NCI-H1105 (cell line): ENCODE measurements at places on chromosomes 2 and 18.

DNA sequence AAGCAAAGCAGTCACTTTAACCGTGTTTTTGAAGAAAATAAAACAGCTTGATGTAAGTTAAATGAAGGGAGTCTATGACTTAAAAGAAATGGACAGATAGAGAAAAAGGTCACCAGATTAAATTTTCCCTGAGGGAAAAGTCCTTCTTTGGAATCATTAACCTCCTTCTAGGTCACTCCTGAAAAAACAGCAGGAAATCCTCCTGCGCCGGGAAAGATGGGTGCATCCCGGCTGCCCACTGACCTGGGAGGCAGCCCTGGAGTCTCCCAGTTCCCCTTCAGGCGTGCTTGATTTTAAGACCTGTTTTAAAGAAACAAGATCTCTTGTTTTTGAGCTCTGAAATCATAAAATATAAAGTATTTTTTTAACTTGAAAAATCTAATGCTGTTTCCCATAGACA is 18.4 kb upstream of the ZNF521 start:
- DNase-seq: no peak

DNA sequence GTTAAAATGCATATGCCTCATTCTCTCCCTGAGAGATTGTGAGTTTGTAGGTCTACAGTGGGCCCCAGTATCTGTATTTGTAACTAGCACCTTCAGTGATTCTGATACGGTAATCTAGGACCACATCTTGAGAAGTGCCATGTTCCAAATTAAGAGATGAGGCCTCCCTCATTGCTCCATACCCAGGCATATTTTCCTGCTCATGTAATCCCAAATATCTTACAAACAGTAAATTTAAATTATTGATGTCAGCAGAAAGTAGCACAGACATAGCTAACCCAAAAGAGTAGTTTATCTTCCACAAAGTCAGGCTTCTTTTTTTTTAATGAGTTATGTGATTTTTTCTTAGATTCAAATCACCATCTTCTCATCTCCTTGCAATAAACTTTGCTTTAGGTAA is 263.8 kb downstream of the SETBP1 start:
- no peak for DNase-seq

DNA sequence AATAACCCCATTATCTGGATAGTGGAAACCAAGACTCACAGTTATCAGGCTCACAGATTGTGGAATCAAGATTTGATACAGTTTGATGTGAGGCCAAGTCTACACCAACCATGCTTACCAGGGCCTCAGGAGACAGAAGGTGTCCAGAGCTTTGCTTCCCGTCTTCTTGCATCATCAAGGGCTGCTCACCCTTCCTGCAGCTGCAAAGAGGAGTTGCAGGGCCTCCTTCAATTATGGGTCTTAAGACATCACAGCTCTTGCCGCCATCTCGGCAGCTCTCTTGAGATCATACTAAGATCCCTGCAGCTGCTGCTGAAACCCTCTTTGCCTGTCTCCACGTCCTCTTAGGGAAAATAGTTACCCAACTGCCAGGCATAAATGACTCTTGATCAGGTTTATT is 176.0 kb downstream of the MGAT5 start:
- no peak for DNase-seq

DNA sequence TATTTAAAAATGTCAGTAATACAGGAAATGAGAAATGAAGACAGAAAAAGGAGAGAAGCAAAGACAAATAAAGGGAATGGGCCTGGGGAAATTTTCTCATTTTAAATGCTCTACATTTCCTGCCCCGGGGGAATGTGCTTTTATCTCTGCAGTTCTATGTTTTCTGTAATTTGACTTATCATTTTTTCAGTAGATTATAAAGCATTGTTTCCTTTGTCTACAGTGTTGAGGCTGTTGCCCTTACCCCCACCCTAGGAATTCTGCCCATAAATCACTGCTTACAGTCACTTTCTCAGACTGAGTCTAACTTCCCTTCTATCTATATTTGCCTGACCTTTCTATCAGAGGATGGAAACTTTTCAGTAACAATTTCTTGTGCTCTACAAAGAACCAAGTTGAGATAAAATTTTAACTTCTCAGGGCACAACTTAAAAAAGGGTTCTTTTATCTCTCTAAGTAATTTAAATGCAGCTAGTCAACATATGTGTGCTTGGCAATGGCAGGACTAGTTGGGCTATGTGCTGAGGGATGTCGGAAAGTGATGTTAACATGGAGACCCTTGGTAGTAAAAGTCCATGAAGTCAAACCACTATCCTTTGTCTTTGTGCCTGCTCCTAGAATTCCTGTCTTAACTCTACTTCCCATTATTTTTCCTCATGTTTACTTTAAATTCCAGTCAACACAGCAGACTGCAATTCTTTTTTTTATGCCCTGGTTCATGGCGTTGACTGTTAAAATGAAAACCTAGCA is 146.5 kb upstream of the MMADHC start:
- DNase-seq: no peak

- DNase-seq: no peak
Observed at GRCh38 chr2:181374781-181375675, 82.2 kb upstream of the ITGA4 start.

GRCh38 chr18:26468931-26469340 is 79.4 kb downstream of the KCTD1 start:
- peak; percentile 46 for DNase-seq

GRCh38 chr2:44777537-44777936 is 164.0 kb upstream of the SIX3 start:
- peak; percentile 59 for DNase-seq

GRCh38 chr18:72652990-72653593 is 109.0 kb upstream of the CBLN2 start:
- DNase-seq: peak; percentile 4

GRCh38 chr2:43488737-43489136 is 107.1 kb downstream of the THADA start:
- DNase-seq: no peak

DNA sequence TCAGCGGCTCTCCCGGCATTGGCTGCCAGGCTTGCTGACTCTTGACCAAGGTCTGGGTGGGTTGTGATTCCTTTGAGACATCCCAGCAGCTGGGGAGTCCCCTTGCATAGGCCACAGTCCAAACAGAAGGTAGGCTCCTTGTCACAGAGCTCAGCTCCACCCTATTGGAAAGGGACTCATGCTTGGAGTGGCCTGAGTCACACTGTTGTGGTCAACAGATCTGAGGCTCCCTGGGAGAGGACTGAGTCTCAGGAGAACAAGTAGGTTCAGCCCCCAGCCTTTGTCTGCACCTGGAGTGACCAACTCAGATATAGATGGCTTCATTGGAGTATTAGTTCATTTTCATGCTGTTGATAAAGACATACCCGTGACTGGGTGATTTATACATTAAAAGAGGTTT is 32.1 kb upstream of the SH3BP4 start:
- no peak for DNase-seq
